ENCODE measurements at places on chromosomes 6 and 20.

GRCh38 chr6:108484016-108484415 is 76.7 kb upstream of the FOXO3 start:
- DNase-seq = no peak

- DNase-seq = no peak
Observed at GRCh38 chr20:9515741-9516233, 1.4 kb downstream of the LAMP5 start.

DNA sequence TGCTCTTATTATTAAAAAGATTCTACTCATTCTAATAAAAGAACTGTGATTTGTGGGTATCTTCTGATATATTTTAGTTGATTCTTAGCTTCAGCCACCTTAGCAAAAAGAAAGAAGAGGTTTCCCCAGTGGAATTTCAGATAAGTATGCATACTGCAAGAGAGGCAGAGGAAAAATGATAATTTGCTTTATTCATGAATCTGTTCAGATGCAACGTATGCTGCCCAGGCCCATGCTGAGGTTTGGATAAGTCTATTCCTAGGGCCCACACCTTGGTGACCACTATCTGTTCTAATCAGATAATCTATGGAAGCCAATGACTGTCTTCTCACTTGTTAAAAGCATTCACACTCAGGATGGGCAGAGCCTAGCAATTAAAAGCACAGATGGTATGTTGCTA is 194.0 kb downstream of the HIVEP2 start:
- no peak for DNase-seq

GRCh38 chr6:105769987-105770386 is 316.1 kb upstream of the PRDM1 start:
- no peak for DNase-seq

DNA sequence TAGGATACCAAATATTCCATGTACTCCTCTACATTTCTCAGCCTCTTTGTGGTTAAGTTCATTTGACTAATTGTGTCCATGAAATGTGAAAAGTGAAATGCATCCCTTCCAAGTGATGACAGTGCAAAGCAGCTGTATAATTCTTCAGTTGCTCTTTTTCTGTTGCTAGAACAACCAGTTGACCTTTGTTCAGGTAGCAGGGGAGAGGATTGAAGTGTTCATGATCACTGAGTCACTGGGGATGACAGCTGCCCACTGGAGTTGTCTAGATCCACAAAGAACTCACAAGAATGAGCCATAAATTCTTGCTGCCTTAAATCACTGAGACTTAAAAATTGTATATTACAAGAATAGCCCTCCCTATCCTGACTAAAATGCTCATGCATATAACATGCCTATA is 254.6 kb downstream of the EPHA7 start:
- no peak for DNase-seq

DNA sequence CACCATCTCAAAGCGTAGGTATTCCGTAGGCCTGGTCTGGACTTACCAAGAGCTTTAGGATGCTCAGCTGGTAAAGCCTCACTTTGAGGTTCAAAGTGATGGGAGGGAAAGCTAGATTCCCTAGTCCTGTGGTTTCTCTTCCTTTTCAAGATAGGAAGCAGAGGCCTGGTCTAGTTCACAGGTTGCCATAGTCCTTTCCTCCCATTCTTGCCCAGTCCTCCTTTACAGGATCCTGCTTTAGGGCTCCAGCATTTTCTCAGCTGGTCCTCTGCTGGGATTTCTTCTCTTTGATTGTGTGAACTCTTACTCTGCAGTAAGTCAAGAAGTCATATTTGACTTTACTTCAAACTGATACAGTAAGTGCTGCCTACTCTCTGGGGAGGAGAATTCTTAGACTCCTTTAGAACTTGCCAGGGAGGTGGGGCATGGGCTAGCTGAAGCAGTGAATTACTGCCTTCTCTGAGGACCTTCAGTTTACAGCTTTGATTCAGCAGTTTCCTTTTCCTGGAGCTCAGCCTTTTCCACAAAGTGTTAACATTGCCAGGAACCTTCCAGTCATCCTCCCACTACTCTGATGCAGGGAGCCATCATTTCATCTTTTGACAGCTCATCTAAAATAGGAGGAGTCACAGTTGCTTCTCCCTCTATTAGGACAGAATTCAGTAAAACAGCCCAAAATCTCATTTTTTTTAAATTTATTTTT is 42.8 kb upstream of the PLCG1 start:
- DNase-seq = no peak

GRCh38 chr6:67433124-67433523 is 1202.0 kb upstream of the ADGRB3 start:
- DNase-seq = no peak

DNA sequence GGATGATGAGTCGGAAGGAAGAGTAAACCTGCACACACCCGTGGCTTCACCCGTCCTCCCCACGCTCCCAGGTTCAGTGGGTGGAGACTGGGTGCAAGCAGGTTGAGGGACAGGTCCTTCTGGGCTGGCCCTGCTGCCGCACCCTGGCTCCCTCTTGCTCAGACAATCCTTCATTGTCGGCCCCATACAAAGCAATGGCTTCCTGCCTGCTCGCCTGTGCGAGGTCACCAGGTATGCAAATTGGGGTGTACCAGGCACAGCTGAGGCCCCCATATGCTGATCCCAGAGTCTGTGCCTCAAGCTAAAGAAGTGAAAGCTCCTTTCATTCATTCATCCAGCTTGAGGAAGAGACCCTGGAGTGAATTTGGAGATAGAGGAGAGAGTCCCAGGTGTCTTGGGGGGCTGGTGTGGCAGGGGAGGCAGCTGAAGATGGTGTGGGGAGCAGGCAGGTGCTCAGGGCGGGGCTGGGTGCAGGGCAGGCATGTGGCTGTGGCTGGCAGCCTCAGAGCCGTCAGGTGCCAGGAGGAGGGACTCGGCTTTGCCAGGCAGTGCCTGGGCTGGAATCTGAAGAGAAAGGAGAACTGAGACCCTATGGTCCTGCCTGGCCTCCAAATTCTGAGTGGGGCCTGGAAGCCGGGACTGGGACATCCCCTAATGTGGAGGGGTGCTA is 4.7 kb downstream of the SLCO4A1 start:
- no peak for DNase-seq

GRCh38 chr6:36327226-36327918 is 9.3 kb downstream of the BNIP5 start:
- DNase-seq = no peak

GRCh38 chr6:130674604-130675003 is 152.6 kb upstream of the SMLR1 start:
- no peak for DNase-seq

DNA sequence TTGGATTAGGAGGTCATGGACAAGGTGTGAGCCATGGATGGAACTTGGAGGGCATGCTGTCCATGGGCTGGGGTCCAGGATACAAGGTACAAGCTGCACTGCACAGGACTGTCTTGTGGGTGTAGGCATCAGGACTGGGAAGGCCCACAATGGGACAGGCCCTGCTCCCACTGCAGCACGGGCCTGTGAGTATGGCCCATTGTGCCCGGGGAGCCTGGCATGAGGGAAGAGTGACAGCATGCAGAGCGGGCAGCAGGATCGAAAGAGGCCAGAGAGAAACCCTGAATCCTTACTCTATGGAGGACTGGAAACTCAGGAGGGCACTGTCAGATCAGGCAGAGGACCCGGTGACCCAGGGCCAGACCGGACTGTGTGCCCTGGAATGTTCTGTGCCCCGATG is 211.3 kb downstream of the PREX1 start:
- DNase-seq = no peak

- no peak for DNase-seq
Observed at GRCh38 chr6:303263-303662, 11.0 kb downstream of the DUSP22 start.
